GM10248 (cell line): ENCODE measurements at places on chromosomes 7 and 10.

DNA sequence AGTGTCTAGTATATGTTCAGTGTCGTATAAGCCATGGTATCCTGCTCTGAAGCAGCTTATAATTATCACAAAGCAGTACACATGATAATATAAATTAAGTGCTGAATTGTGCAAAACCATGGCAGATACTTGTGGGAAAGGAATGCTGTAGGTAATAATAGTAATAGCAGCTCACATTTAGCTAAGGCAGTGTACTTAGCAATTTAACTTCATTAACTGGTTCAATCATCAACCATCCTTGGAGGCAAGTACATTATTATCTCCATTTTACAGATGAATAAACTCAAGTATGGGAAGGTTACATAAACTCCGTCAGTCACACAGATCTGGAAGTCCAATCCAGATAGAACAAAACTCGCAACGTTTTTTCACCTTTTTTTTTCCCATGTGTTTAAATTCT lies 21.6 kb upstream of the RNF148 start:
- DNase-seq, result no peak

DNA sequence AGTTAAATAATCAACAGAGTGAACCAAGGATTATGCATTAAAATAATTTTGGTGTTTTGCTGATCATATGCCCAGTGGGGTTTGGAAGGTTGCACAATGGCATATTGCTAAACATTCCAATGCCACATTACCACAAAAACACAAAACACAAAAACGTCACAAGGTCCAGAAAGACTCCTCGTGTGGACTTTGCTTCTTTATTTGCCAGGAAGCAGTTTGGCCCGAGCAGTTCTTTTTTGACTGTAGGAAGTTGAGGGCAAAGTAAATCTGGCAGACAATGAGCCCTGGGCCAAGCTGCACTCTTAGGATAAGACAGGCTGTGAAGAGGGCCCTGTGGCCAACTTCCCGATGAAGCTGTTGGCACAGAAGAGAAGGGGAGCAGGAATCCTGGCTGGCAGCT lies 39.2 kb upstream of the SLC35B4 start:
- DNase-seq, result no peak

DNA sequence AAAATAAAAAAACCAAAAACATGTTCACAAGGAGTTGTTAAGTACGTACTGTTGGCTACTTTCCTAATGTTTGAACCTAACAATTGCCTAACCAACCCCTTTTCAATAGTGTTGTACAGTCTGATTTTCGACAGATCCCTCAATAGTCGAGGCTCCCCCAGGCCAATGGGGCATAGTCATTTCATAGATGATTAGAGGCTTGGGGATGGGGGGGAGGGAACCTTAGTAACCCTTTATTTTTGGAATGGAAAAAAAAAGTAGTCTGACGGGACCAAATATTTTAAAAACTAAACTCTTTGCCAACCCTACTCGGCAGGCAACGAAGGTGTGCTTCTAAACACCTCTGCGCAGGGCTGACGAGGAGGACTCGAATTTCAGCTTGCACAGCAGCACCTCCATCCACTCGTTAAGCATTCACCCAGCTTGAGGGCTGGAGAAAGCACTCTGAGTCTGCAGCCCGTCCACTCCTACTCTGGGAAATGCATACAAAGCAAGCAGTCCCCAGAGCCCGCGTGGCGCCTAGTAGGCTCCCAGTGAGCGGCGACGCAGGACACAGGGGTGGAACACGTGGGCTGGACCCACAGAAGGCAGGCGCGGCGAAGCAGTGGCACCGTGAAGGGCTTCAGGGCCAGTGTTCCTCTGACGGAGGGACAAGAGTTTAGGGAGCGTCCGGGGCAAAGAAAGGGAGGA lies 899 bp downstream of the PUS7 start:
- DNase-seq, result peak; percentile 58

DNA sequence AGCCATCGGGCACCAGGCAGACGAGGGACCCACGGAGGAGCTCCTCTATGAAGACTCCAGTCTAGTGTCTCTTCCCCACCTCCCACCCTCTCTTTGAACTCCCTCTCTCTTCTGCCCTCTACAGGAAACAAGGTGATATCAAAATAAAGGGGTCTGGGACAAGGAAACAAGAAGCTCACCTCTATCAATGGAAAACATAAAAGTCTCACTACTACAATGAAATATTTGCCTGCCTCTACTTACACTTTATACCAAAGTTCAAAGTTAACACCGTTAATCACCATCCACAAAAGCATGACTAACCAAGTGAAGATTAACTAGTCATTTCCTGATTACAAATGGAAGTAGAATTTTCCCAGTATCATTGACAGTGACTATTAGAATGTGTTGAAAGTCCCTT lies 82.2 kb downstream of the PARD3 start:
- DNase-seq, result no peak

DNA sequence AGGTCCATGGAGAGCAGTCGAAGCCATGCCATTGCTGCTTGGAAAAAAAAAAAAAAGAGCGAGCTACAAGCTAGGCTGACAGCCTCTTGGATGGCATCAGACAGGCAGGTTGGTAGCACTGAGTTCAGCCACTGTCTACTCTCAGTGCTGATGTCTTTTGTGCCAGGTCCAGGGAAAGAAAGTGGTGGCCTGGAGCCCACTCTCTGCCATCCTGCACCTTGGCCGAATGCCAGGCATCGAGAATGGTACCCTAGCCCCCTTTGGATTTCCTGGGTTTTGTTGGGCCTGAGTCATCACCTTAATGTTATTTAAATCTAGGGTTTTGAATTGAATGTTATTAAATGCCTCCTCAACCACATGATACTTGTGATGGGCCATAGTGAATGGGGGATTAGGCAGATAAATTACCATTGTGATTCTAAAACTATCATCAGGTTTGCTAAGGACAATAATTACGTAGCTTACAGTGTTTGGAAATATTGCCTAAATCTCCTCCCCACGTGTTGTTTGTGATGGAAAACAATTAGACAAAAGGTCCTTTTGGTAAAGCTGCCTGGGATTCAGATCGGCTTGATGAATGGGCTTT lies 195.7 kb upstream of the GPR26 start:
- no peak for DNase-seq

DNA sequence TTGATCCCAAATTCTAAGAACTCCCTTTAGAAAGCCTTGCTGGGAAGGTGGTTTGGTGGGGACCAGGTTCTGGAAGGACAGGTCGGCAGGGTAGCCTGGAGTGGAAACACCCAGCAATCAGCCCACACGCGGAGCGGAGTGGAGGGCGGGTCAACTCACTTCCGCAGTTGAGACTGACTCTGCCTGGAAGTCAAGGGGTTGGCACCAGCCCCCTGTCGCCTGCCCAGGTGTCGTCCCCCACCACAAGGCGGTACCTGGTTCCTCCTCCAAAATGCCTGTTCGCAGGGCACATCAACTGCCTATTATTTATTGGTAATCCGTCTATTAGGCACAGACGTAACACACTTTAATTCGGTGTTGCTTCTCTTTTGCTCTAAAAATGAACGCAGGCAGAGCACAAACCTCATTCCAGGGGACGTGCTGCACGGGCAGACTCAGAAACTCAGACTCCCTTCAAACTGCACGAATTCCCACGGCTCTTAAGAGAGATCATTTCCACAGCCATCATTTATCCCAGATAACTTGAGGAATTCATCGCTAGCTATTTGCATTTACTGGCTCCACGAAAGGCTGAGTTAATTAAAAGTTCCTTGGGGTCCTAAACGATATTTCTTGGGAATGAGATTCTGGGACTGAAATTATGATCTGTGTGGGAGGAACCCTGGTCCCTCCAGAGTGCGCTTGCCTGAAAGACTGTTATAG lies 248.2 kb upstream of the PPP2R2D start:
- no peak for DNase-seq

- DNase-seq, result no peak
These were observed 150.0 kb upstream of the RSU1 start for GRCh38 chr10:16966991-16967865.
